ENCODE measurements at places on chromosomes 16 and 17.
A peak's percentile ranks its signal among the peaks of the same experiment; 100 is the strongest.

DNA sequence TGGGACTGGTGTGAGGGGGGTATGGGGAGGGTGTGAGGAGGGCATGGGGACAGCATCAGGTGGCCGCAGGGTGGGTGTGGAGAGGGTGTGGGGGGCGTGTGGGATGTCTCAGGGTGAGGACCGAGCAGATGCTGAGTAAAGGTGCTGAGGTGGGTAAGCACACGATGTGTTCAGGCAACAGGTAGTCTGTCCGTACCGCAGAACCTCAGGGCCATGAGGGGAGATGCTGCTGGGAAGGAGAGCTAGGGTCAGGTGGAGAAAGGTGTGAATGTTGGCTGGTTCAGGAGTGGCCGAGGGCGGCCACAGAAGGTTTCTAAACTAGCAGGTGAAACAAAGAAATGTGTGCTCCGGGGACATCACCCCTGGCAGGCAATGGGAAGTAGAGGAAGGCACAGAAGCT, 80.0 kb upstream of the CDH5 start:
- DNase-seq, result no peak

DNA sequence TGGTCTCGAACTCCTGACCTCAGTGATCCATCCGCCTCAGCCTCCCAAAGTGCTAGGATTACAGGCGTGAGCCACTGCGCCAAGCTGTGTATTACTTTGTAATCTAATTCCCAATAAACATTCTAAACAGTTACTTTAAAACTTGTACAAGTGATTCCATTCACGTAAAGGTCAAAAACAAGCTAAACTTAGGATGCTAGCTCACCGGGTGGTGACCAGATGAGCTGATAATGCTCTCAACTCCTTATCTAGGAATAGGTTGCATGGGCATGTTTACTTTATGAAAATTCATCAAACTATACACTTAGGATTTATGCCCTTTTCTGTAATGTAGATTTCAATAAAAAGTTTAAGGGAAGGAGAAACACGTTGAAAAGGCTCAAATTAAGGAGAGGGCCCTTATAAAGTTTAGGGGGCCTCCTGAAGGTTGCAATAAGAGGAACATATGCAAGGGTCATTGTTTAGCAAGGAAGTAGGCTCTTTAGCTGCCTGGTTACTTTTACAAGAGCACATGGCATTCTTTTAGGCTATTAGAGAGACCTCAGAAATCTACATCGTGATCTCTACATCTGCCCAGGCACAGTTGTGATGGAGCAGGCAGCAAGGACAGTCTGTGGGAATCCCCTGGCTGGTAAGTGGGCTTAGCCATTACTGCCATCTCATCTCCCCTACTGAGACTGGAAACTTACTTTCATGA, 13.3 kb downstream of the CDR2 start:
- no peak for DNase-seq

DNA sequence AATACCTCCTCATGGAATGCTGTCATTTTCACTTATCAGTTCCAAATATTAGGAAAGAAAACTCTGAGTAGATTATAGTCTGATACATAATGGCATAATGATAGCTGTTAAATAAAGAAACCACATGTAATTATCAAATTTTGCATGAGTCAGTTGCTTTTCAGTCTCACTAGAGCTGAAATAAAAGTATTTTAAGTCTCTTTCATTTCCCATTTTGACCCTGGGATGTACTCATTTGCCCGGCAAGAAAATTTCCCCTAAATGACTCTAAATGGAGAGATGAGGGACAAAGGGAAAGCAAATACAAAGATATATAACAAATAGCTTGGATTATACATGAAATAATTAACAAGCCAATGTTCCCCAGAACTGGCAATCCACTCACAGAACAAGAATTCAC, 47.9 kb upstream of the CPHXL start:
- no peak for DNase-seq

GRCh38 chr16:2858245-2859025, 465 bp upstream of the PRSS22 start:
- DNase-seq, result peak; percentile 50

DNA sequence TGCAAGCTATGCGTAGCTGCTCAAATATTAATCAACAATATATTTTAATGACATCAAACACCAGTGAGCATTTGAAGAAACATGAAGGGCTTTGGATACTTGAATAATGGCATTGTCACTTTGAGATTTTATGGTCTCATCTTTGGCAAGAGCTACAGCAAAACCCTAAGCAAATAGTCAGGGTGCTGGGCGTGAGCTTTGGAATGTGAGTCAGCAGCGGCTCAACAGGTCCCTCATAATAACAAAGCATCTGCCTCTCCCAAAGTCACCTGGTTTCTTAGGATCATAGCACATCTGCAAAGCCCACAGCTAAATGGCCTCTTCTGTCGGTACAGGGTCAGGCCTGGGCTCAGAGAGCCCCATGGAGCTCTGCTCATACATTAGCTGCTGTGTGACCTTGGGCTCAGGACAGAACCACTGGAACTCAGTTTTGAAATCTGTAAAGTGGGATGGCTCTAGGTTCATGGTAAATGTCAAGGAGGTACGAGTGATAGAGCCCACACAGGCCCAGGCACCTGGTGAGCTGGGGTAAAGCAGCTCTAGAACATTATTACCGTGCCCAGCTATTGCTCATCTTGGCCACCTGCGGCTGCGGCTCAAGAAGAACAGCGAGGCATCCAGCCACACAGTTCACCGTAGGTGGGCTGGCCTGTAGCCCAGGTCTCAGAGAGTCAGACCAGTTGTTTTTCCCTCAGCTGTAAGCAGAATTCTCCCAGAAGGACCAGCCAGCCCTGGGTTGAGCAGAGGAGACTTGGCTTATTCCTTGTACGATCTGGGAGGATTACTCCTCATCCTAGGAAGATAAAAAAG, 544.5 kb upstream of the CDH11 start:
- DNase-seq, result no peak

GRCh38 chr16:74200921-74201320, 95.7 kb upstream of the PSMD7 start:
- no peak for DNase-seq

DNA sequence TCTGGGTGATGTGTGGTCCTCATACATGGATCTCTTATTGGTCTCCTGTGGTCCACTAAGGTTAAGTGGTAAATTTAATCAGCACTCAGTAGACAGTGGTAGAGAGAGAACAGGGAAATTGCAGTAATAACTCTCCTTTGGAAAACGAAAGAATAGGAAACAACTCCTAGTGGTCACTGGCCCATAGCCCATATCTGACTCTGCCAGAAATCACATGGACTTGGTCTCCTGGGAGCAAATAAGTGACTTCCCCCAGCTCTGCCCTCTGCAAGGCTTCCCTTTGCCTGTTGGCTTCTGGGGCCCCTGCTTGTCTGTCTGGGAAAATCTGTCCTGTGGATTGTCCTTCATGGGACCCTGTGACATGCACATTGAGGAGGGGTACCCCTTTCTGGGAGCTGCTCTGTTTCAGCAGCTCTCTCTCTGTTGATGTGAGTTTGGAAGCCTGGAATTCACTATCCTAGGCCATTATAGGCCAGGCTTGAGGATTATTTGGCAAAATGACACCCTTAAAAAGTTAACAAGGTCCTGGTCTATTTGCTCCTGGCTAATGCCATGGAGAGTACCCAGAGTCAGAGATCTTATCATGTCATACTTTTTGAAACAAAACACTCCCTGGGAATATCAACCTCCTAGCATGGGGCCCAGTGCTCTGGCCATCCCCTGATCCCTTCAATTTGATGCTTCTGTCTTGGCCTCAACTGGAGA, 58.0 kb upstream of the HNF1B start:
- no peak for DNase-seq

- no peak for DNase-seq
These were observed 52.2 kb upstream of the HAPSTR1 start for GRCh38 chr16:9039210-9039609.

GRCh38 chr16:1621851-1622250, 9.7 kb downstream of the CRAMP1 start:
- no peak for DNase-seq

GRCh38 chr17:49445591-49445990, 30.9 kb upstream of the PHB1 start:
- DNase-seq, result no peak

GRCh38 chr16:80703131-80704071, 101.0 kb downstream of the CDYL2 start:
- no peak for DNase-seq

DNA sequence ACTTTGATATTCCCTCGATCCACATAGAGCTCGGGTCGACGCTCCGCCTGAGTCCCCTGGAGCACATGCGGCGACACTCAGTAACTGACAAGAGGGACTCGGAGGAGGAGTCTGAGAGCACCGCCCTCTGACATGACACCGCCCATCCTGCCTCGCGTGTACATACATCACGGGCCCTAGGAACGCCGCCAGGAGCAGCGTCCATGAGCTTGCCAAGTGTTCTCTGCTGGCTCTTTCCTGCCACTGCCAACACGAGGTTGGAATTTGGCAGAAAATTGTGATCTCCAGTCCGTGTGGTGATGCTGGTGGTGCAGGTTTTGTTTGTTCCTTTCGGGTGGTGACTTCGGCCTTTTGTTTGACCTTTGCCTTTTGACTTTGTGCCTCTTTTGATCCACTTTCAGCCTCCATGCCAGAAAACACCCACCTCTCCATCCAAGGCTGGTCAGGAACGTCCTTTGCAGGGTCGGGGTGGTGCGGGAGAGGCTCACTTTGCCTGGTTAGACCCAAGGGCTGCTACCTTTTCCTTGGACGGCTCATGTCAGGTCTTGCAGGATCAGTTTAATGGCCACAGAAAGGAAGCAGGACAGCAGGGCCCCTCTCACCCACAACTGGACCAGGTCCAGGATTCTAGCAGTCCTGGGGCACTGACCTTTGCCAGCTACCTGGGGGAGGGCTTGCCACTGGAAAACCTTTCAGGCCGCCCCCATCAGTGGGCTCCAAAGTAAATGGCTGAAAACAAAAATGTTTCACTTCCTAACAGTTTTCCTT, 27.6 kb downstream of the ELAC2 start:
- DNase-seq, result no peak

GRCh38 chr17:16969931-16970906, 1.7 kb downstream of the TNFRSF13B start:
- no peak for DNase-seq

DNA sequence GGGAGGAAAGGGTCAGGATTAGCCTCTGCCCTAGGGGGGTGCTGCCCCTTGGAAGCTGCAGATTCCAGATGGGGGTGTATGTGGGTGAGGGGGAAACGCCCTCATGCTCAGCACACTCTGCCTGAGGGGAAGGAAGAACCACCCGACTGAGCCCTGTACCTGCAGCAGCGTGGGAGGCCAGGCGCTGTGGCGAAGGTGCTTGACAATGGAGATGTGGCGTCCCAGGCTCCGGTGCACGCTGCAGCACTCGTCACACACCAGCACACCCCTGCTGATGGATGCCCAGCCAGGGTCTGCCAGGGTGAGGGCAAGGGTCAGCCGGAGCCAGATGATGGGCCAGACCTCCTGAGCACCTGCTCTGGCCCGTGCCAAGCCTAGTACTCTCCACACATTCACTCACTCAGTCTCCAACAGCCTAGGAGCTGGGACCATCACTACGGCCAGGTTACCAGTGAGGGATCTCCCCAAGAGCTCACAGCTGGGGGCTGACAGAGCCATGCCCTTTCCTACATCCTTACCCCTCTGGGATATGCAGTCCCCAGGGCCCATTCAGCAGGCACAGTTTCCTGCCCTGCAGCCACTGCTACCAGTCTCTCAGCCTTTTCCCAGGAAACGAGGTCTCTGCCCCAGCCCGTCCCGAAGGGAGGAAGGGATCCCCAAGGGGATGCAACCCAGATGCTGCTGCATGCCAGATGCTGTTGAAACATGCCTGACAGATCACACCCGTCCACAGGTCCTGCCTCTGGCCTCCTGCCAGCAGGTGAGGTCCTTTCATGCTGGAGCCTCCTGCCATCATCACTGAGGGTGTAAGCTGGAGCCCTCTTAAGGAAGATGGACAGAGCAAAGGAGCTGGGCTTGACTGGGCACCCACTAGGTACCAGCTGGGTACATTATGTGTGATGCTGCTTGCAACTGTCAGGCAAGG, 5.9 kb downstream of the GIT1 start:
- DNase-seq, result no peak

DNA sequence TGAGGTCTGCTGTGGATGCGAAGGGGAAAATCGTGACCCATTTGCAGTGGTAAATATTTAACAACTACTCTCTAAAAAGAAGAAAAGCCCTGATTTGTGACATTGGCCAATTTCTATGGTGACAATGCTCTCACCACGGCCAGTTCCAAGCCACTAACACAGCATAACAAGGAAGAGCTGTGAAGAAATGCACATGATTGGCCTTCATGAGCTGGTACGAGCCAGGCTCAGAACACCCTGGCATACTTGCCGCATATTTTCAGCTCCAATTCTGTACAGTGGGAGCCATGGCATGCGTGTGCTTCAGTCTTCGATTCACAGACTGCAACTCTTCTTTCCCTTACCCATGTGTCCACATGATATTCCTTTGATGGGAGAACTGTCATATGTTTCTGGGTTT, 363.9 kb upstream of the CDH5 start:
- no peak for DNase-seq

DNA sequence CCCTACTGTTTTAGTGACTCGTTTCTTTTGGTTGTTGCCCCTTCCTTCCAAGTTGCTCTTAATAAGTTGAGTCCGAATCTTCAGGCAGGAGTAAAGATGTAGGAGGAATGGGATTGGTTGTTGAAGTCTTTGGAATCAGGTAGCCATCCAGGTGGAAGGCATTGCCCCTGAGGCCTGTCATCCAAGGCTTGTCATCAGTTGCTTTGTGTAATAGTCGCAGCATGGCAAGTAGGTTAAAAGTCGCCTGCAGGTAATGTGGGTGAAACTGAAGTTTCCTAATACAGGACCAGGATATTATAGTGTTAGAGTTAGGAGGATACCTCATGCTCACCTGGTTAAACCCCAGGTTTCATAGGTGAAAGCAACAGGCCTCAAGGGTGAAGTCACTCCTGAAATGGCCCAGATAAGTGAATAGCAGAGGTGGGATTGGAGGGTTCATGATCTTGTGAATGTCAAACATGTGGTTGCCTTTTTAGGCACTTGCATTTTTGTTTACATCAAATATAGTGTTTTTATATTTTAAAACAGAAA, 934 bp downstream of the PCTP start:
- no peak for DNase-seq

GRCh38 chr16:50369133-50369804, 481 bp upstream of the BRD7 start:
- no peak for DNase-seq

- no peak for DNase-seq
These were observed at the start of gene GRIN2C for GRCh38 chr17:74859459-74860228. GRIN2C (minus strand) TSS chr17:74859885; CDS start chr17:74855092, 4,793 bp downstream.
